ENCODE measurements at places on chromosomes 1 and 21. TPM values are rescaled to one million over a fixed set of nuclear protein-coding genes. Genes with fewer than 3 reads are reported as not detected.

The TNFRSF1B gene
- 11.5 TPM for total RNA-seq

The FAM131C gene
- 0.75 TPM for total RNA-seq

The SEC16B gene
- total RNA-seq: 5.1 TPM

The KLHDC9 gene
- 2.6 TPM for total RNA-seq

The KRTAP19-5 gene
- not detected for total RNA-seq

Data from cardiac ventricle fibroblast (primary cell).